ENCODE measurements at places on chromosomes 3 and 15.

- no peak for DNase-seq
Measured at GRCh38 chr3:64318668-64319271, 93.5 kb upstream of the PRICKLE2 start.

GRCh38 chr3:180684807-180685206 is 5.5 kb upstream of the CCDC39 start:
- DNase-seq, result no peak

GRCh38 chr3:43484926-43485488 is 136.8 kb downstream of the ANO10 start:
- no peak for DNase-seq

DNA sequence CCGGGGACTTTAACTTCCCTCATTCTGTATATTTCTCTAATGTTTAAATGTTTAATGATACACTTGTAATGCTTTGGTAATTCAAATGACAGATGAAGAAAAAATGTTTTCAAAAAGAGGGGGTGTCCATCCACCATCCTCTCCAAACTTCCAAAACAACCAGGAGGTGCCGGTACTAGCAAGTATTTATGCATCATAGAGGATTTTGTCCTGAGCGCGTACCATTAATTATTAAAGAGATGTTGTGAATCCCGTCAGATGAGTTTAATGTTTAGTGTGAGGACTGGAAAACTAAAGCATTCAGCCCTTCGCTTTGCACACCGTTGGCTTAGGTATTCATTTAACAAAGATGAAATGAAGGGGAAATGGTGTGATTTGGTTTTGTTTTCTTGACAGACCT is 1.3 kb downstream of the SLC28A1 start:
- no peak for DNase-seq

DNA sequence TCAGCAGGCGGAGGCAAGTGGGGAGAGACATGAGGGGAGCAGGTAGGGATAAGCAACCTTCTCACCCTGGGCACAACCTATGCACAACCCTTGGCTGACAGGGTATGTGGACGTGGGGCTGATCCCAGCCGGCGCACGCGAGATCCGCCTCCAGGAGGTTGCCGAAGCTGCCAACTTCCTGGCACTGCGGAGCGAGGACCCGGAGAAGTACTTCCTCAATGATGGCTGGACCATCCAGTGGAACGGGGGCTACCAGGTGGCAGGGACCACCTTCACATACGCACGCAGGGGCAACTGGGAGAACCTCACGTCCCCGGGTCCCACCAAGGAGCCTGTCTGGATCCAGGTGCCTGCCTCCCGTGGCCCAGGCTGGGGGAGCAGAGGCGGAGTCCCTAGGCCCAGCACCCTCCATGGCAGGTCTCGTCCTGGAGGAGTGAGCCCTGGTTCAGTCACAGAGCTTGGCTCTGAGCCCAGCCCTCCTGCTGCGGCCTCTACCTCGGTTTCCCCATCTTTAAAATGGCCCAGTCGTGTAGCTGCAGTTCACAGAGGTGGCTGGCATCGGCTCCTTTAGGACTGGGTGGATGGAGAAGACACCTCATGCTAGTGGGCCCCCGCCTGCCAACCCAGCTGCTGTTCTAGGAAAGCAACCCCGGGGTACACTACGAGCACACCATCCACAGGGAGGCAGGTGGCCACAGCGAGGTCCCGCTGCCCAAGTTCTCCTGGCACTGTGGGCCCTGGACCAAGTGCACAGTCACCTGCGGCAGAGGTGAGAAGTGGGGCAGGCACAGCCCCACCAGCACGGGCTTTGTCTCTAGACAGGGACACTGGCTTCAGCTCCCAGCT is 96.0 kb downstream of the TBC1D2B start:
- DNase-seq, result no peak

- DNase-seq, result no peak
Measured at GRCh38 chr3:153319705-153320554, 157.9 kb downstream of the RAP2B start.

DNA sequence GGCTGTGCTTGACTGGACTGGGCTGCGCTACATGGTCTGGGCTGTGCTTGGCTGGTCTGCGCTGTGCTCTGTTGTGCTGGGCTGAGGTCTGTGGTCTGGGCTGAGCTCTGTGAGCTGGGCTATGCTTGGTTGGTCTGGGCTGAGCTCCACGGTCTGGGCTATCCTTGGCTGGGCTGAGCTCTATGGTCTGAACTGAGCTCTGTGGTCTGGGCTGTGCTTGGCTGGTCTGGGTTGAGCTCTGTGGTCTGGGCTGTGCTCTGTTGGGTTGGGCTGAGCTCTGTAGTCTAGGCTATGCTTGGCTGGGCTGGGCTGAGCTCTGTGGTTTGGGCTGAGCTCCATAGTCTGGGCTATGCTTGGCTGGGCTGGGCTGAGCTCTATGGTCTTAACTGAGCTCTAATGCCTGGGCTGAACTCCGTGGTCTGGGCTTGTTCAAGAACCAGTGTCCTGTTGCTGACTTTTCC is 92.0 kb downstream of the PLXNA1 start:
- DNase-seq, result no peak

Data from progenitor cell of endocrine pancreas (in vitro differentiated cells).